ENCODE measurements at places on chromosomes 6 and 20.
A peak's percentile ranks its signal among the peaks of the same experiment; 100 is the strongest.

- no peak for DNase-seq
Measured at GRCh38 chr20:4009309-4009708, 6.0 kb downstream of the RNF24 start.

DNA sequence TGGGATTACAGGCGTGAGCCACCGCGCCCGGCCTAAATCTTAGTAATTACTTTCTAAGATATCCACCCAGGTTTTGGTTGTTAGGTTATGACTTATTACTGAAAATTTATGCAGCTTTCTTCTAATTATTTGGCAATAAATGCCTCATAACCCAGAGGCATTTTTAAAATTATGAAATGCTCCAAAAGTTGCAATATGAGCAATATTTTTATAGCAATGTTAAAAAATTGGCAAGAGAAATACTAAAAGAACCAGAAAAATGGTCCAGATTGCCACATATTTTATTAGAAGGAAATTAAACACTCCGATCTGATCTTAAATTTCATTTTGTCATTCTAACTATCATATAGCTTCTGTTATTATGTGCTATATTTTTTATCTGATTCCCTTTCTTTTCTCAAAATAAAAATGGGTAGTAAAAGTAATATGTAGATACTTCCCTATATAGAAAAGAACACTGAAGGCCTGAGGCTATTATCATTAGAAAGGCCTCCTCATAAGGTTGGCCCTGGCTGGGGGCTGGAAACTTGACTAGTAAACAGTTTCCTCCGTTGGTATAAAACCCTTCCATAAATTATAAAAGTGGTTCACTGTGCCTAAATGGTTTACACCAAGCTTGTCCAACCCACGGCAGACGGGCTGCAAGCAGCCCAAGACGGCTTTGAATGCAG, 22.1 kb downstream of the BLOC1S5 start:
- no peak for DNase-seq

- DNase-seq = peak; percentile 78
Measured at GRCh38 chr6:130178692-130179091, 44.1 kb downstream of the SAMD3 start.

DNA sequence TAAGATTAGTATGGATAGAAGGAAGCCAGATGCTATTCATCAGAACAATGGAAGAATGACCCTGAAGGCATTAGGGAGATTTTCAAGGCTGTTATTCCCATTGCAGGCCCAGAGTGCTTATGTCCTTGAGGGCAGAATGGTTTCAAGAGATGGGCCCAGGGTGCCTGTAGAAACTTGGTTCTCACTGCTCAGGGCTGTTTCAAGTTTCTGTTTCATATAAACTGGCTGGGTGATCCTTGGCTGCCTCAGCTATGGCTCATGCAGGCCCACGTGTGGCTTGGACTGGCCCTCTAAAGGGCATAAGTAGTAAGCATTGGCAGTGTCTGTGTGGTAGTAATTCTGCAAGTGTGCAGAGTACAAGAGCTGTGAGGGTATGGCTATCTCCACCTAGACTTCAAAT, 540.9 kb upstream of the MAN1A1 start:
- no peak for DNase-seq

GRCh38 chr6:16058201-16058928, 70.5 kb upstream of the MYLIP start:
- DNase-seq = no peak

GRCh38 chr6:28865401-28866204, 58.2 kb downstream of the TRIM27 start:
- DNase-seq = no peak

DNA sequence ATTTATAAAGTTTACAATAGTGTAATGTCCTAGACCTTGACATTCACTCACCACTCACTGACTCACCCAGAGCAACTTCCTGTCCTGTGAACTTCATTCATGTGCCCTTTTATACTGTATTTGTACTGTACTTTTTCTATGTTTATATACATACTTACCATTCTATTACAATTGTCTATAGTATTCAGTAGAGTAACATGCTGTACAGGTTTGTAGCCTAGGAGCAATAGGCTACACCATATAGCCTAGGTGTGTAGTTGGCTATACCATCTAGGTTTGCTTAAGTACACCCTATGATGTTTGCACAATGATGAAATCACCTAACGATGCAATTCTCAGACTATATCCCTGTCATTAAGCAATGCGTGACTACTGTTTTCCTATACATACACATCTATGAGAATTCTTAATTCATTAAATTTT, 17.5 kb downstream of the EDEM2 start:
- no peak for DNase-seq

DNA sequence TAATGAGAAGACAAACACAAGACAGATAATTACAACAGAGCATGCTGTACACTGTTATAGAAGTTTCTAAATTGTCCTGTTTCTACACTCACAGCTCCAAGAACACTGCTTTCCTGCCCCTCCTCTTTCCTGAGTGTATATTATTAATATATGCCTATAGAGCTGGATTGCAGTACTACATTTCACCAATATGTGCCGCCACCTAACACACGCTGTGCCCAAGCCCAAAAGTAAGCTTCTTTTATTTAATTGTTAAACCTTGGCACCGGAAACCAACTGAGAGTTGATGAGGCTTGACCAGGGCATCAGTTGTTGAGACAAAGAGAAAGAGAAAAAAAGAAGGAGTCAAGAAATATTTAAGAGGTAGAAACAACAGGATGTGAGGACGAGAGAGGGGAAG, 16.0 kb upstream of the PTPRT start:
- DNase-seq = no peak

- DNase-seq = no peak
Measured at GRCh38 chr6:4956625-4957024, 47.2 kb downstream of the RPP40 start.

GRCh38 chr20:44959082-44959637, 1.0 kb downstream of the TOMM34 start:
- no peak for DNase-seq

- no peak for DNase-seq
Measured at GRCh38 chr6:8446391-8446790, 11.0 kb upstream of the SLC35B3 start.

- DNase-seq = no peak
Measured at GRCh38 chr6:89921197-89921596, 26.9 kb downstream of the GJA10 start.

GRCh38 chr6:99331531-99331930, 17.9 kb downstream of the FAXC start:
- DNase-seq = no peak

GRCh38 chr20:15699431-15700146, 873.7 kb downstream of the KIF16B start:
- DNase-seq = no peak

- no peak for DNase-seq
Measured at GRCh38 chr20:38842558-38842981, 37.1 kb downstream of the PPP1R16B start.

DNA sequence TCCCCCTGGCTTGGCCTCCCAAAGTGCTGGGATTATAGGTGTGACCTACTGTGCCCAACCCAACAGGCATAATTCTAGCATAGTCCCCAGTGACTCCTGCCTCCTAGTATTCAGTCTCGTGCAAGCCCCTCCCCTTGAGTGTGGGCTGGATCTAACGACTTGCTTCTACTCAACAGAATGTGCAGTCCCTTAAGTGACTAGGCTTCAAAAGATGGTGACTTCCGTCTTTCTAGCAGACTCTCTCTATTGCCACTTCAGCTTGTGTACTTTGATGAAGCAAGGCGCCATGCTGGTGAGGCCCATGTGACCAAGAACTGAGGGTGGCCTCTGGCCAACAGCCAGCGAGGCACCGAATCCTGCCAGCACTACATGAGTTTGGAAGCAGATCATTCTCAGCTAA, 109.6 kb upstream of the TRAF3IP2 start:
- DNase-seq = no peak

- DNase-seq = no peak
Measured at GRCh38 chr6:137737836-137738596, 129.0 kb upstream of the TNFAIP3 start.

DNA sequence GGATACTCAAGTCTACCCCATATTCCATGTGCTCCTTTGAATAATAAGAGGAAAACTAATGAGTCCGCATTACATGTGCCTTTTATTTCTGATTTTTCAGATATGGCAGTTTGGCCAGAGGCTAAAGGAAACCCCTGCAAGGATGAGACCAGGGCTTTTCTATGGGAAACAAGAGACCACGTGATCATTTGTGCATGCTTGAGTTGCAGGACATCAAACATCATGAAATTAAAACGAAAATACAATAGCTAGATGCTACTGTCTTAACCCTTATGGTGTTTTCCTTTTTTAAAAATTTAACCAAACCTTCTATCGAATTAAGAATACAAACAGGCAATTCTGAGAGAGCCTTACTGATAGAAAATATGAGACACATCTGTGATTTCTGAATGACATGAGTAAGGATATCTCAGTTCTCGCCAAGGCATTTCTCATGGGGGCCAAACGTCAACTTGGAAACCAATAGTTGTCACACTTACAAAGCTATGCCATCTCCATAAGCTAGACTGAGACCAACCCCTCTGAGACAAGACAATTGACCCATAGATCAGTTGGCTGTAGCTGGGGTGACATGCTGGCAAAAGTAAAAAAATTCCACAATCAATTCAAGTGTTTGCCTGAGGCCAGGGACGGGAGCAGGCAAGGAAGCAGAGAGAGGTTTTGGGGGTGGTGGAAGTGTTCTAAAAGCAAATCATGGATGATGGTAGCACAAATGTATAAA, 52.8 kb downstream of the RIPOR2 start:
- no peak for DNase-seq
